ENCODE measurements at places on chromosomes 2 and 18.

DNA sequence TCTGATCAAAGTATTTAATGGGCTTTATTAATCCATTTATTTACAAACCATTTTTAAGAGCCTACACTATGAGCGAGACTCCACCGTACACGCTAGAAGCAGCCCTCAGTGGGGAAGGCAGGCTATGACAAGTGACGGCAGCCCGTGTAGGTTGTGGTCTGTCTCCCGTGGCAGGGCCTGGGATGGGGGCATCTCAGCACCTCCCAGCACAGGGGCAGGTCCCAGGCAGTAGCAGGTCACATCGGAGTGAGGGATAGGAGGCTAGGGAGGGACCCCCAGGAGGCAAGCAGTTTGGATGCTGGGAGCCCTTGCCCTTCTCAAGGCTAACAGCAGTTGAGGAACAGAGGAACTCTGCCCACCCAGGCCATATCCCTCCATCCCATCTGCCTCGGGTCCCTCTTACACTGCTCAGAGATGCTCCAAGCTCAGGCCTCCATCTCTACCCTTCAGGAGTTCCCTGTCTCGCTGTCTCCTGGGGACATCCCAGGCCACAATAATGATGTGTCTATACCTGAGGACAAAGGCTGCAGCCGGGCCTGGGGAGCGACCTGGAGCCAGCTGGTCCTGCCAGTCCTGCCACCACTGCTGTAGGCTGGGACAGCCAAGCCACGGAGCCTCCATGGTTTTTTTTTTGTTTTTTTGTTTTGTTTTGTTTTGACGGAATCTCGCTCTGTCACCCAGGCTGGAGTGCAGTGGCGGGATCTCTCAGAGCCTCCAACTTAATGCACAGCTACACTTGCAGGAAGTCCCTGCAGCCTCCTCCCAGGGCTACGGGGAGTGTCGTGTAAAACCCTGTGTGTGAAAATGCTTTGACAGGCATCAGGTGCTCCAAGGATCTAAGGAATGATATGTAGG is 92.0 kb downstream of the NDUFA10 start:
- no peak for DNase-seq

DNA sequence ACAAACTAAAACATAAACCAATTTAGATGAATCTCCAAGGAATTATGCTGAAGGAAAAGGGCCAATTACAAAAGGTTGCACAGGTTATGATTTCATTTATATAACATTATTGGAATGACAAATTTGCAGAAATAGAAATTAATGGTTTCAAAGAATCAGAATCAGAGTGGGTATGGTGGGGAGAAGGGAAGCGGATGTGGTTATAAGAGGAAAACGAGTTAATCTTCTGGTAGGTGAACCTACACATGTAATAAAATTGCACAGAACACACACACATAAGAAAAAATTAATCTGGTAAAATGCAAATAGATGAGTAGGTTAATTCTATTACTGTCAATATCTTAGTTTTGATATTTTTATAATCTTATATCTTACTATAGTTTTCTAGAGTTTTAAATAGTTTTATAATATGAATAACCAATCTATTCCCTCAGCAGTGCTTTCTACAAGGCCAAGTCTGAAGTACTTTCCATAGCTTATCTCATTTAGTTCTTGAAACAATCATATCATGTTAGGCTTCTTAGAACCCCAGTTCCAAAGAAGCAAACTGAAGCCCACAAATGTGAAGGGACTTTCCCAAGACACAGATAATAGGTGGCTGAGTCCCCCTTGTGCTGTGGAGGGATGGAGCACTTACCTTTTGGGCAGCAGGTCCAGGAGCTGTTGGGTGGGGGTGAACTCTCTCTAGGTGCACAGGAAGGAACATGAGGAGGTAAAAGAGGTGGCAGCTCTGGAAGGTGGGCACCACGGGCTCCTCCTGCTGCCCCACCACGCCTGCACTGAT is 31.5 kb downstream of the ZNF519 start:
- no peak for DNase-seq

GRCh38 chr18:51340332-51340731 is 142.9 kb upstream of the MEX3C start:
- DNase-seq = no peak

DNA sequence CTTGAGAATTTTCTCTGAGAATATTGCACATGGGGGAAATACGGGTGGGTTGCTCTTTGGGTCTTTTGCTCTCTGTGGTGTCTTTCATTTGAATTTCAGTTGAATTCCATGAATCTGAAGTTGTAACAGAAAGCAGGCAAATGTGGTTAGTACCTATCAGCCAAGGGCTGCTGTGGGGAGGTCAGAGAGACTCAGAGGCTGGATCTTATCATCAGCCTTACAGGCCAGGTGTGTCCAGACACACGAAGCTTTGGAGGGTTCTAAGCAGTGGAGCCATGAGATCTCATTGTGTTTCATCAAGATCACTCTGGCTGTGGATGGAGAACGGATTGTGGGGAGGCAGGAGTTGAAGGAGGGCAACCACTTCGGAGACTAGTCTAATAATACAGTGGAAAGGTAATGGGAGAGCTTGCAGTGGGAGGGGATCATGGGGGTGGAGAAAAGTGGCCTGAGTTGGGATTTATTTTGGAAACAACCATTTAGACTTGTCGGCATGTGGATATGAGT is 68.1 kb downstream of the GNAL start:
- no peak for DNase-seq

GRCh38 chr2:59025157-59025757 is 784.1 kb upstream of the FANCL start:
- DNase-seq = no peak

- DNase-seq = no peak
These were observed 19.3 kb upstream of the CD302 start for GRCh38 chr2:159817283-159817682.

DNA sequence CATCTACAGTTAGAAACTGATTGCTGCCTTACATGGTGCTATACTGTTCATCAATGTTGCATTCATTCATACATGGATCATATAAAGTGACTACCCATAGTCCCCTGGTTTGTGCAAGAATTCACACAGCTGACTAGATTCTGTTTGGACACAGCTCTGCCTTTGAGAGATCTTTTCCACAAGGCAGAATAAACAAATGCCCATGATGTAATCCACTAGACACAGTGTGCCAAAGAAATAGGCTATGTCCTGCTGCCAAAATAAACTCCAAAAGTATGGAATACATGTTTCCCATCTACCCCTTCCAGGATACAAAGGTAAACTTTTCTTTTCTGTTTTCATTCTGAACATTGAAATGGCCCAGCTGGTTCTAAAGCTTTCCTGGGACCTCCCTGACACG is 269.4 kb upstream of the CHAC2 start:
- peak; percentile 43 for DNase-seq

GRCh38 chr2:230814616-230815015 is 50.1 kb upstream of the ITM2C start:
- no peak for DNase-seq

- no peak for DNase-seq
These were observed 25.9 kb downstream of the FHOD3 start for GRCh38 chr18:36323421-36323820.

- no peak for DNase-seq
These were observed 152.7 kb downstream of the UBR3 start for GRCh38 chr2:169980001-169980400.

DNA sequence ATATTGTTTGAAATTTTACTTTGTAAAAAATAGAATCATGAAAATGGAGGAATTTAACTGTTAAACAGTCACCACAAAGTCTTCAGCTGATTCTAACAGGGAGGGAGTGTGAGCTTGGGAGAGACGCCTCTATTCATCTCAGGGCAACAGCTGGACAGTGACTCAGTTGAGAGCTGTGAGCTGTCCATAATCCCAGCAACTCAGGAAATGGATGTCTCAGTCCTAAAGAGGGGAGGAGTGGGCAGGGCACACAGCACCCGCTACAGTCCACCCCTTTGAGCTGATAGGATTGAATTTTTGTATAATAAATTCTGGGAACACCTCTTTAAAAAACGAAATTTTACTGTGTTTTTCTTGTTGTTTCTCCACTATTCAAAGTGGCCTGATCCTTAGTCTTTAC is 255.1 kb upstream of the THUMPD2 start:
- no peak for DNase-seq

DNA sequence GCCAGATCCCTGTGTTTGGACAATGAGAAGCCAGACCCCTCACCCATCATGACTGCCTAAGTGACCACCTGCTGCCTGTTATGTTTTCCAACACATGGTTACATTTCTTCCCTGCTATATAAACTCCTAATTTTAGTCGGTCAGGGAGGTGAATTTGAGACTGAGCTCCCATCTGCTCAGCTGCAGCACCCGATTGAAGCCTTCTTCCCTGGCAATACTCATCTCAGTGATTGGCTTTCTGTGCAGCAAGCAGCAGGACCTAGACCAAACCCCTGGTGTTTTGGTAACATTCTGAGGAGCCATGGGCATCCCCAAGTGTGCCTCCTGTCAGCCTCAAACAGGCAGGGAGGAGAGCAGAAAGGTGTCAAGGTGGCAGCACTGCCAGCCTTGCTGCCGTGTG is 141.2 kb downstream of the CD8B2 start:
- no peak for DNase-seq

DNA sequence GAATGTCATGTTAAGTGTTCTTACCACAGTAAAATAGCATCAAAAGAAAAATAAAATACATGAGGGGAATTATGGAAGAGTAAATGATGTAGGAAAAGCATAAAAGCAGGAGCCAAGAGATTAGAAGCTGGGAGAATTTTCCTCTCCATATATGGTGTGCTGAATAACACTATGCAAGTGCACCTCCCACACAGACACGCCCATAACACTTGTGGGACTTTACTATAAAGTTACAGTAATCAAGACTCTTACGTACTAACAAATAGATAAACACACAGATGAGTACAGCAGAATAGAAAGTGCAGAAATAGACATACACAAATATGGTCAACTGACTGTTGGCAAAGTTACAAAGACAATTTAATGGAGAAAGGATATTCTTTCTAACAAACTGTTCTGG is 16.0 kb upstream of the SPHKAP start:
- DNase-seq = no peak

DNA sequence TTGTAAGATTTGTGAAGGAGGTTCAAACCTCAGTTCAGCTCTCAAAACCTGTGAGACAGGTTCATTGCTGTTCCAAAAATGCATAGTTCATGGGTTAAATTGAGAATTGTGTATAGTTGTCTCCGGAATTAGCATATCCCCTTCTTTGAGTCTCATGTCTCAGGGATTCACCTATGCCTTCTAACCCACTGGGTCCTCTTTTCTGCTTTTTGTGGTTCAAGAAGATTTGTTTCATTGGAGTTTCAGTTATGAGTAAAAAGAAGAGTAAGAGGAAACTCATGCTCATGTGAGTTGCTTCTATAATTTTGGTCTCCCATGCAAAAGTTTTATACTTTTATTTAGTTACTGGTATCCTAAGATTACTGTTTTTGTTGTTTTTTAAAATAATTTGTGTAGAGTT is 1219.8 kb upstream of the ZEB2 start:
- no peak for DNase-seq

DNA sequence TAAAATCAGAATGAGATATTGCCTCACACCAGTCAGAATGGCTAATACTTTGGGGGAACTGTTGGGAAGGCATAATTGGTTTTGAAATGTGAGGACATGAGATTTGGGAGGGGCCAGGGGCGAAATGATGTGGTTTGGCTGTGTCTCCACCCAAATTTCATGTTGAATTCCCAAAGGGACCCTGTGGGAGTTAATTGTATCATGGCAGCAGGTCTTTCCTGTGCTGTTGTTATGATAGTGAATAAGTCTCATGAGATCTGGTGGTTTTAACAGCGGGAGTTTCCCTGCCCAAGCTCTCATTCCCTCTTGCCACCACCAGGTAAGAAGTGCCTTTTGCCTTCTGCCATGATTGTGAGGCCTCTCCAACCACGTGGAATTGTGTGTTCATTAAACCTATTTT is 59.6 kb downstream of the CSRNP3 start:
- no peak for DNase-seq

DNA sequence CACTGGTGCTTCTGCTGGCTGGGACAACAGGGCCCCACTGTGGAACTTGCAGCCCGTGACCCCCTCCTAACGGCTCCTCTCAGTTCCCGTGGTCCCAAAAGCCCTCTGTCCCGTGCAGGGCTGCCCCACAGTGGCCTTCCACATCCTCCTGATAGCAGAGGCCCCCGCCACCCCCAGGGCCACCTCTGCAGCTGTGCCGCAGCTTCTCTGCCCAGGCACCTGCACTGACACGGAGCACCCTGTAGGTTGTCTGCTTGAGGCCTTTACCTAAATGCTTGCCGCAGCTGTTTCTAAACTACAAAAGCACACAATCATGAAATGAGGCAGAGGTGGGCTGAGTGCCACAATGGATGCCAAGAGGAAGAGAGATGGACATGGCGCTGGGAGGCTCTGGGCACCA is 13.5 kb upstream of the GRHL1 start:
- DNase-seq = no peak

GRCh38 chr18:22639561-22639960 is 221.8 kb upstream of the CTAGE1 start:
- no peak for DNase-seq

DNA sequence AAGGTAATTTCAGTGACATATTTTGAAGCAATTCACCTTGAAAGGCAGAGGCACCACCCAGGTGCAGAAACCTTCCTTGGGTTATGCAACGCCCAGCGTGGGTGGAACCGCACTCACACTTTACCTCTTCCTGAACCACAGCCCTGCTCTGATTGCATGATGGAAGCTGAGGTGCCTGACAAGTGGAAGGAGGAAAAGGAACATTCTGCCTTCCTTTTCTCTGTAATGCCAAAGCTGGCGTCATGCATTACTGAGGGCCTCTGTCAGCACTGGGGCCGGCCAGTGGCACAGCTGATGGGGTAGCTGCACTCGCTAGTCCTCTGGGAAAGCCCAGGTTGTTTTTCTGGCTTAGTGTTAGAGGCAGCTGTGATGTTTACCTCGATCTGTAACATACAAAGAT is 266.5 kb downstream of the NEDD4L start:
- peak; percentile 33 for DNase-seq

DNA sequence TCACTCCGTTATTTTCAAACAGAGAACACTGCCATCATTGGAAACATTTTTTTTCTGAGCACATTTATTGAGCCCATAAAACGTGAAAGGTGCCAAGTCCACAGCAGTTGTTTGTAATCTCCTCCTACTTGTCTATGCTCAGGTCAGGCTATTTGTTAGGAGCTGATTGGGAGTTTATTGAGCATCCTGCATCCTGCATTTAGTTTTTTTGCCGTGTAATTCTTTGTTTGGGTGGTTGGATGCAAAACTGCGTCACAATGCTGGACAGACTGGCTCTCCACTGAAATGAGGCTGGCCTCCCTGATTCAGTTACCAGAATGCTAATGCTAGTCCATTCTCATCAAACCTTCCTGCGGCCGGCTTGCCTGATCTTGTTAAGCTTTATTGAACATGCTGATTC is 71.4 kb downstream of the RAPGEF4 start:
- DNase-seq = no peak

- no peak for DNase-seq
These were observed 63.1 kb downstream of the AAK1 start for GRCh38 chr2:69580486-69580885.

DNA sequence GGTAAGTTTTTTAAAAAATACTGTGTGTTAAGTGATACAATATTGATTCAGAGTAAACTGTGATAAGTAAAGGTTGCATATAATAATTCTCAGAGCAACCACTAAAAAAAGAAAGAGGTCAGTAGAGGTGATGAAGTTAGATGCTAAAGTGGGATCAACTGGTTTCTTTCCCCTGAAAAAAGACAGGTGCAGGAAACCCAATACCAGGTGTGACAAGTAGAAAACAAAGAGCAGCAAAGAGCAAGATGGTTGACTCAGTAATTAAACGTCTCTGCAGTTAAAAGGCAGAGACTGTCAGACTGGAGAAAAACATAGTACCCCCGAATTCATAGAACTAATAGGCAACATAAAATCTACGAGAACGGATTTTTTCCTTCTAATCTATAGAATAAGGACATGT is 128.3 kb downstream of the ATP9B start:
- DNase-seq = no peak

GRCh38 chr2:157880927-157881326 is 4.8 kb upstream of the ACVR1 start:
- DNase-seq = no peak
